ENCODE measurements at places on chromosomes 4 and X.

- DNase-seq = no peak
Observed at GRCh38 chr4:153122855-153123254, 81.4 kb upstream of the TRIM2 start.

GRCh38 chr4:55346851-55347255 lies 811 bp downstream of the SRD5A3 start:
- no peak for DNase-seq

DNA sequence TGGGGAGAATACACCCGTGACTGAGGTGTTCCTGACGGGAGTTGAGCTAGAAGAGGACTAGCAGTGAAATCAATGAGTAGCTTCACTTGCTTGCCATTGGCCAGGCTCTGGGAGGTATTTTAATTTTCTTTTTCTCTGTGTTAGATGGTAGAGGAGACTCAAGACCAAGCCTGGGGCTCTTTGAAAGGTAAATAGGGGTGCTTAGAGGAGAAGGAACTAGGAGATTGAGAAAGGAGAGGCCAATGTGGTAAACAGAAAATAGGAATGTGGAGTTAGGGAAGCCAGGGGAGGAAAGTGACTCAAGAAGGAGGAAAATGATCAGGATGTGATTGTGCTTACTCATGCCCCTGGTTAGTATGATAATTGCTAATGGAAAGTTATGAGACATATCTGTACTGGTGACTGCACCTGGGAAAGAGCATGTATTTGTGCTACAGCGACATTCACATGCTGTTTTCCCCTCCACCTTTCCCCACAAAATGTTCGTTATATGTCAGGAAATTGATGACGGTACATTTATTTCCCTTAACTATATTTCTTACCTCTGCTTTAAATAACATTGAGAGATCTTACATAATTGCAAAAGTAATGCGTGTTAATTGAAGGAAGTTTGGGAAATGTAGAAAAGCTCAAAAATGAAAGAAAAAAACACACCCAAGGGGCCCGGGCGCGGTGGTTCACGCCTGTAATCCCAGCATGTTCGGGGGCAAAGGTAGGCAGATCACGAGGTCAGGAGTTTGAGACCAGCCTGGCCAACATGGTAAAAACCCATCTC lies 16.9 kb upstream of the LRBA start:
- DNase-seq = no peak

DNA sequence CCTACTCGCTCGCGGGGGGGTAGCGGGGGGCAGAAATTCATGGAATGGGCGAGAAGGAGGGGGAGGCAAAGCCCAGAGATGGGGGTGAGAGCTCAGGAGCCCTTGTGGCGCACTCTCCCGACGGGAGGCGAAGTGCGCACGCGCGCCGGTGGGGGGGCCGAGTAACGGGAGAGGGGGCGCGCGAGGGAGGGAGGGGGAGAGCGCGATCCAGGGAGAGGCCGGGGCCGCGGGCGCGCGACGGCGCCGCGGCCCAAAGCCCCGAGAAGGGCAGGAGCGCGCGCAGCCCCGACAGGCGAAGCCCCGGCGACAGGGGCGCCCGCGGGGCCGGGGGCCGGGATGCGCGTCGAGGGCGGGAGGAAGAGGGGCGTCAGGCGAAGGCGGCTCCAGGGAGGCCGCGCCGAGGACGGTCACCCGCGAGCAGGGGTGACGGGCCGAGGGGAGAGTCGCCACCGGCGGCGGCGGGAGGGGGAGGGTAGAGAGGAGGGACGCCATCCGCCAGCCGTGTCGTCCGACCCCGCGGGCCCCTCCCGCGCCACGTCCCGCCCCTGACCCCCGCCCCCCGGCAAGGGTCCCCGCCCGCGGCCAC lies 421 bp downstream of the MECP2 start:
- DNase-seq = peak; percentile 70

DNA sequence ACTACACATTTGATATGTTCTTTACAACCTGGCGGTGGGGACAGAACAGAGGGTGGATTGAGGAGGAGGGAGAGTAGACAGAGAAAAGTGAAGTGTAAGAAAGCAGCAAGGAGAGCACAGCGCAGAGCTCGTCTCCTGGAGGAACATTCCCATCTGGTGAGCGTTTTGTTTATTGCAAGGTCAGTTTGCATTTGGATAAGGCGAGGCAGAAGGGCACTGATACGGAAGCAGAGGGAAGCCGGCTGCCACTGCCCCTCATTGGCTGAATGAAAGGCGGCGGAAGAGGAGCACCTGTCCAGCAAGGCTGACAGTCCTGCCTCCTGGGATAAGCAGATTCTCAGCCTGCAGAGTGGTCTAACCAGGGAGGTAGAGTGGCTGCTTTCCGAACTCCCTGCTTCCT lies 83.2 kb downstream of the GPR143 start:
- DNase-seq = no peak

- no peak for DNase-seq
Observed at GRCh38 chrX:10167573-10167972, 10.8 kb downstream of the CLCN4 start.

DNA sequence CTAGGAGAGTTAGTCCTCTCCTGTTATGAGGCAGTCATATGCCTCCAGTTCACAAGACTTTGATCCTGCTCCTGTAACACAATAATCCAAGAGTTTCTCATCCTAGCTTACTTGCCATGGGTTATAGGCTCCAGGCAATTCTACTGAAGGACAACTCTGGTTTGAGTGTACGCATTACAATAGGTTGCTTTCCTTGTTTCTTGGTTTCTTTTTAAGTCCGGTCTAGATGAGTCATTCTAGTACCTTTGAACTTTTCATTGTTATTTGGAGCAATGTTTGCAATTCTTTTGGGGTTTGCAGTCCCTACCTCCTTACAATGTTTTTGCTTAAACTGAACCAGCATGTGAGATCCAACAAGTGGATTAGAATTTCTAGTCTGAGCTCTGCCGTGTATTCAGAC lies 109.1 kb downstream of the ANAPC4 start:
- no peak for DNase-seq

DNA sequence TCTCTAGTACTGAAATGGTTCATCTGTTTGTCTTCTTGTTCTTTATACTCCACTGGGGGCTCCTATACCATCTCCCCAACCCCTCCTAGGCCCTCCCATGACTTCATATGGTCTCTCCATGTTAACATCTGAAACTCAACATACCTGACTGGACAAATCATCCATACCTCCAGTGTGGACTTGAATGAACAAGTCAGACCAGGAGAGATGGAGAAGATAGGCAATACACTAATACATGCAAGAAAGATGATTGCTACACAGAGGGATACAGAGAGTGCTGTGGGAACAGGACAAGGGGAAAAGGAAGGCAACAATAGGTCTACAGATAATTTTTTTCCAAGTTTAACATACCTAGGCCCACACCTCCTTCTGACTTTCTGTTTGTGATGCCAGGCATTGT lies 175.1 kb downstream of the FHIP1A start:
- no peak for DNase-seq

DNA sequence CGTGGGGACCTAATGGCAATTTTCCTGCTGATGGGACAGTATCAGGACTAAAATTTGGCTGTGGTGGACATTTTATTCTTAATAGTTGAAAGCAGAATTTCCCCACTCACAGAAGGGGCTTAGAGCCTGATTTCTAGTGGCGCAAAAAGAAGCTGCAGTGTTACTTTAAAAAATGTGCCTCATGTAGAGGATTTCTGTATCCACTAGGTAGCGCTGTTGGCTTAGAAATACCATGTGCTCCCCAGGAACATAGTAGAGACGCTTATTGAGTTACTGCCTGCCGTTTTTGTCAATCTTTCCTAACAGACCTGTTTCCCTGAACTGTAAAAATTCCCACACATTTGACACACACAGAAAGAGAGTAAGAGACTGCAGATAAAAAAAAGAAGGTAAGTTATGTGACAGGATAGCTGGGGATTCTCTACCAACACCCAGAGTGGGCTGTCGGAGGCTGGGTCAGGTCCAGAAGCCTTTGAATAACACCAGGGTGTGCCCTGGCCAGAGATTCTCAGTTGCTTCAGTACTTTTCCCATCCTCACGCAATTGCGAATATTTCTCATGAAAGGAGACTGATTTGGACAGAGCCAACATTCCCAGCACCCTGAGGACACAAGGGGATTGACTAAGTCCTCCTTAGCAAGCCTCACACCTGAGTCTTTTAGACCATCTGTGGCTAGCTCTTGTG lies 88.4 kb downstream of the ZXDA start:
- peak; percentile 50 for DNase-seq

GRCh38 chr4:30620711-30621110 lies 99.5 kb upstream of the PCDH7 start:
- no peak for DNase-seq

DNA sequence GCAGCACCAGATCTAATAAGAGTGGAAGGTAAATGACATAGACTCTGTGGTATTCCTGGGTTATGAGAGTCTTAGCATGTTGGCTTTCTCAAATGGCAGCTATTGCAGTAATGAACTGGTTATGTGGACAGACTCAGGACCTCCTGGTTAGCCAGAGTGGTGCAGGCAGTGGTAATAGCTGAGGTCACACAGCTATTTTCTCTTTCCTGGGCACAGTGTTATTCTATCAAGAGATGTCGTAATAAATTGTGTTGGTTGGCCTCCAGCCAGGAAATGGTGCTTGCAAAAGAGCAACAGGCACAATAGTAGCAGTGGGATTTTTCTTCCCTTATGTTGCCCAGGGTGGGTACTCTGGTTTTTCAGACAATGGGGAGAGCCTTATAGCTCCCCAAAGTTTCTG lies 279.2 kb upstream of the FGF16 start:
- no peak for DNase-seq

DNA sequence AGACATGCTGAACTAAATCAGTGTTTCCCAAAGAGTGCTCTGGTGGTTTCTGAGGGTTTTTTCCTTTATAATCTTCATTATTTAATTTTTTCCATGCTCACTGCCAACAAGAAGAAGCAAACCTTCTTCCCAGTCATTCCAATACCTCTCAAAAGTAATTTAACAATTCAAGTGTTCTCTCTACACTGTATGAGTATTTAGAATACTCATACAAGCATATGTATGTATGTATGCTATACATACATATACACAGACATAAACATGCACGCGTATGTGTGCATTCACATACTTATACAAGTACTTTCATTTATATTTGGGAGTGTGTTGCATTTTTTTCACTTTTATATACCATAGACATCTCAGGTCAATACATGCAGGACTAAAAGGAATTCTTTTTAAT lies 54.3 kb upstream of the TXK start:
- no peak for DNase-seq

GRCh38 chr4:176889776-176890175 lies 97.1 kb upstream of the VEGFC start:
- no peak for DNase-seq

DNA sequence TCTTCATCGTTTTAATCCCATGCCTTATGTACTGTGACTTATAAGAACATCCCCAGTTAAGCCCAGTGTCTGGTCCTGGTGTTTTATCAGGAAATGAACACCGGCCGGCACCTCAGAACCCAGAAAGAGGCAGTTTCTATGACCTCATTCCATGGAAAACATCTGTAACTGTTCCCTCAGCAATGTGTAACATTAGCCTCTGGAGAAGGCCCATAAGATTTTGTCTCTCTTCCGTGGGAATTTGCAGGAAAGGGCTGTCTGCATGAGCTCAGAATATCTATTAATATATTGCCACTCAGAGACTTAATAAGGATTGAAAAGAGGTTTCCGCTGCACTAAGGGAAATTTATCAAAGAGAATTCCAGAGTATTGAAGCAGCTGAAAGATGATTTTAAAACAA lies 3.1 kb upstream of the TCEANC start:
- DNase-seq = no peak

- peak; percentile 40 for DNase-seq
Observed at GRCh38 chr4:21795091-21795490, 153.5 kb downstream of the KCNIP4 start.

DNA sequence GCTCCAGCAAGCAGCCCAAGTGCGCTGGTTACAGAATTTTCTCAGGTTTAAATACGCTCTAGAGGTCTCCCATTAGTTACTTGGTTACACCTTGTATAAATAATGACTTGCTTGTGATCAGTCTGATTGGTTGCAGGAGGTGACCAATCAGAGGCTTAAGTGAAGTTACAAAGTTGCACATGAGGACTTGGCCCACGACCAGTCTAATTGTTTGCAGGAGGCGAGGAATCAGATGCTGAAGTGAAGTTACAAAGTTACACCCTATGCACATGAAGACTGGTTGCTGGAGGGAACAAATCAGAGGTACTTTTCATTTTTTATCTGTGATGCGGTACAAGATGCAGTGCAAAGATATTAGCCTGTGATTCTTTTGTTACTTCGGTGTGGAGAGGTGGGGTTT lies 80.7 kb downstream of the UBE2NL start:
- no peak for DNase-seq

DNA sequence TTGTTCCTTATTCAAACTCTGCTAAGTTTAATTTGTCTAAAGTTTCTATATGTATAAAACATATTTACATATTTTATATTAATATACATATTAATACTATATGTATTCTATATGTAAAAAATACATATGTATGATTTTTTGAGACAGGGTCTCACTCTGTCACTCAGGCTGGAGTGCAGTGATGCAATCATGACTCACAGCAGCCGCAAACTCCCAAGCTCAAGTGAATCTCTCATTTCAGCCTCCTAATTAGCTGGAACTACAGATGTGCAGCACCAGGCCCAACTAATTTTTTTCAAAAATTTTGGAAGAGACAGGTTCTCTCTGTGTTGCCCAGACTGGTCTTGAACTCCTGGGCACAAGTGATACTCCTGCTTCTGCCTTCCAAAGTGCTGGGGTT lies 684.9 kb downstream of the TRAM1L1 start:
- no peak for DNase-seq
